ENCODE measurements at places on chromosomes 3 and 15.

- DNase-seq, result peak; percentile 32
Observed at GRCh38 chr15:92393071-92393979, at the start of gene ST8SIA2. TSS of gene ST8SIA2 (plus strand) at chr15:92393881. CDS start at chr15:92394065, 184 bp downstream.

DNA sequence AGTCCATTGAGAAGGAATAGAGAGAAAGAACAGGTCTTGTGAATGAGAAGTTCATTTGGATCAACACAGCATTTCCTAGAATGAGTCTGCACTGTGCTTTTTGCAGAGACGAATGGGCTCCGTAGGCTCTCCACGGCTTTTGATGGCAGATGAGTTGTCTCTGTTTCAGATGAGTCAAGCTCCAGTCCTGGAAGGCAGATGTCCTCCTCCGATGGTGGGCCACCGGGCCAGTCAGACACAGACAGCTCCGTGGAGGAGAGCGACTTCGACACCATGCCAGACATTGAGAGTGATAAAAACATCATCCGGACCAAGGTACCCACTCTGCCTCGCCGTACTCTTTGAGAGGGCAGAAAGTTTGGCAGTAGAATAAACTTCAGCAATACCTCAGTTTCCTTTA lies 70.5 kb downstream of the SIDT1 start:
- DNase-seq, result no peak

DNA sequence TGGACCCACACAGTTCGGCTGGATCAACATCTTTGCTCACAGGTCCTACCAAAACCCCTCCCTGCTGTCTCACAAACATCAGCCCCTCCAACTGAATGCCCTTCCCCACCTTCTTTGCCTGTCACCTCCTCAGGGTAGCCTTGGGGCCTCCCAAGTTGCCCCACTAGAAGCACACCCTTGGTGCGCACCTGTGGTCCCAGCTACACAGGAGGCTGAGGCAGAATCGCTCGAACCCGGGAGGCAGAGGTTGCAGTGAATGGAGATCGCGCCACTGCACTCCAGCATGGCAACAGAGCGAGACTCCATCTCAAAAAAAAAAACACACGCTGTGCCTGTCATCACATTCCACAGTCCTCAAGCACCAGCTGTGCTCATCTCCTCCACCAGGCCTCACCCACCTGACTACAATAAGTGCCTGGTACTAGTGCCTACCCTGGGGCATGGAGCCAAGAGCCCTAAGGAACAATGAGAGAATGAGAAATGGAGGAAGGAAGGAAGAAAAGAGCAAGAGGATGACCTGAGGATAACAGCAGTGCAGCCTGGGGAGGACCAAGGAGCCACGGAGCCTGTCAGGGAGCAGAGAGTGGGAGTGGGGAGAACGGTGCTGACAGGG lies 26.0 kb downstream of the RPN1 start:
- no peak for DNase-seq

DNA sequence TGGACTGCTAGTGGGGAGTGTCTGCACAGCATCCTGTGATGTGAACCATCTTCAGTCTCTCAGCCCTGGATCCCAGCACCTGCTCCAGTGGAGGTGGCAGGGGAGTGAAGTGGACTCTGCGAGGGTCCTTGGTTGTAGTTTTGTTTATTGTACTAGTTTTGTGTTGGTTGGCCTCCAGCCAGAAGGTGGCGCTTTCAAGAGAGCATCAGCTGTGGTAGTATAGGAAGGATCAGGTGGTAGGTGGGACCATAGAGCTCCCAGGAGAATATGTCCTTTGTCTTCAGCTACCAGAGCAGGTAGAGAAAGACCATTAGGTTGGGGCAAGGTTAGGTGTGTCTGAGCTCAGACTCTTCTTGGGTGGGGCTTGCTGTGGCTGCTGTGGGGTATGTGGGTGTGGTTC lies 20.9 kb downstream of the NEK11 start:
- peak; percentile 17 for DNase-seq

Data from activated CD4-positive, alpha-beta T cell treated with anti-CD3 and anti-CD28 coated beads for 48 hours (primary cell).